ENCODE measurements at places on chromosomes 11 and 22.

- no peak for DNase-seq
Observed at GRCh38 chr11:107598225-107599139, 7.5 kb downstream of the ELMOD1 start.

DNA sequence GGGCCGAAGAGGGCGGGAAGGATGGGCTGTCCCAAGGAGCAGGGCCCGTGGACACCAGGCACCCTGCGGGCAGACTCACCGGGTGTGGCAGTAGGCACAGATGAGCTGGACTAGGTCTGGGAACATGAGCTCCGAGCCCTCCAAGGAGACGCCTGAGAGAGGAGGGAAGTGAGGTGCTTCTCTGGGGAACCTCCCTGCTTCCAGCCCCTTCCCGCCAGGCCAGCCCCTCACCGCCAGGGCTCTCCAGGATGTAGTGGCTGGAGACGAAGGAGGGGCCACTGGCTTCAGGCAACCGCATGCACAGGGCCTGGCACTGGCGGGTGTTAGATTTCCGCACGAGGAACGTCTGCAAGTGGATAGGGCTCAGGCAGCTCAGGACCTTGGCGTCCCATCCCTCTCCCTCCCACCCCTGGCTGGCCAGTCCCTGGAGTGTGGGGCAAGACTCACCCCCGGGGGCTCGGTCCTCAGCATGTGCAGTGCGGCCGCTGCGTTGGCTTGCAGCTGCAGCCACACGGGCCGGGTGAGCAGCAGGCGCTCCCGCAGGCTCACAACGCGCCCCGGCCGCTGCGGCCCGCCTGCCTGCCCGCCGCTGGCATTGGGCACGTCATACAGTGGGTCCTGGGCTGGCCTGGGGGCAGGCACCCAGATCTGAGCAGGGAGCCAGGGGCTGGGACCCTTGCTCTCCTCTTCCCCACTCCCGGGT, 552 bp downstream of the RIN1 start:
- no peak for DNase-seq

GRCh38 chr22:48700566-48701295, 1126.9 kb downstream of the BRD1 start:
- no peak for DNase-seq

DNA sequence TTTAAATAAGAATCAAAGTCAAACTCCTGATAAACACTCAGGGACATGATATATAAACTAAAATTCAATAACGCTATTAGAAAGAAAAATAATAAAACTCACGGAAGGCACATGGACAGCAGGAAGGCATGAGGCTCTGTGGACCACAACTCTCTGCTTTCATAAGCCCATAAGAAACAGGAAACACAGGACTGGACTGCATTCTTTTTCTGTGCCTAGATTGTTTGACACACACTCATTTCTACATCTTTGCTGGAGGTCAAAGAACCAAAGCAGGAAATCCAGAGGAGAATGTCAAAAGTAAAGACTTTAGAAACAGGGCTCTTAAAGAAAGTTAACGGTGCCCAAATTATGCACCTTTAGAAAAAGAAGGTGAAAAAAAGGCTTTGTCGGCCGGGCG, 71.3 kb downstream of the RAB30 start:
- DNase-seq: no peak

- no peak for DNase-seq
Observed at GRCh38 chr11:118263112-118263511, 985 bp downstream of the MPZL2 start.

GRCh38 chr11:23586173-23586572, 725.9 kb upstream of the CCDC179 start:
- DNase-seq: no peak

DNA sequence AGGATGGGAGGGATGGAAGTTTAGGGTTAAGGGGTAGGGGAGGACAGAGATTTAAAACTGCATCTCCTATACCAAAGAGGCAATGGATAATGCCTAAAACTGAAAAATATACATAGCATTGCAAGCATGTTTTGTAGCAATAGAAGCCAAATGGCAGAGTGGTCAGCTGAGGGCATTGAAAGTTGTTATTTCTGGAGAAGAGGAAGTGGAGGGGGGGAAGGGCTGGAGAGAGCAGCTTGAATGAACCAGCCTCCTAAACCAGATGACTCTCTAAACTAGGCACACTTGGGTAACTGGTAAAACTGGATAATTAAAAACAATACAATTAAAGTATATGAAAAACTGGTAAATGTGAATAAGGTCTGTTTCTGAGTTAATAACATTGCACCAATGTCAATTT, 70.3 kb upstream of the TP53I11 start:
- DNase-seq: no peak

DNA sequence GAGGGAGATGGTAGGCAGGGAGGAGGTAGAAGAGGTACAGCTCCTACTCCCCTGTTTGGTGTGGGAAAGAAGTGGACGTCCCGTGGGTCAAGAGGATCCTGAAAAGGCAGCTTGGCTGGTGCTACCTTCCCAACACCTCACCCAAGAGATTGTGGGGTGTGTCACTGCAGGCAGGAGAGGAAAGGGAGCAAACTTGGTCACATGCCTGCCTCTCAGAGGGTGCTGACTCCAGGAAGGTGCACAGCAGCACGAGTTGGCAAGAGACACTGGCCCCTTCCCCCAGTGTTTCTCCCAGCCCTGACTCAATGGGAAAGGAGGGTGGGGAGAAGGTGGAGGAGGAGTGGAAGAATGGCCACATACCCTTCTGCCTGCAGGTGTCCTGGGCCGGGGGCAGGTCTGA, 99.6 kb downstream of the CSNK2A3 start:
- DNase-seq: no peak
